Kidney epithelial cell (primary cell): ENCODE measurements at places on chromosomes 12 and 14. TPM values are rescaled to one million over a fixed set of nuclear protein-coding genes. Genes with fewer than 3 reads are reported as not detected.

DNA sequence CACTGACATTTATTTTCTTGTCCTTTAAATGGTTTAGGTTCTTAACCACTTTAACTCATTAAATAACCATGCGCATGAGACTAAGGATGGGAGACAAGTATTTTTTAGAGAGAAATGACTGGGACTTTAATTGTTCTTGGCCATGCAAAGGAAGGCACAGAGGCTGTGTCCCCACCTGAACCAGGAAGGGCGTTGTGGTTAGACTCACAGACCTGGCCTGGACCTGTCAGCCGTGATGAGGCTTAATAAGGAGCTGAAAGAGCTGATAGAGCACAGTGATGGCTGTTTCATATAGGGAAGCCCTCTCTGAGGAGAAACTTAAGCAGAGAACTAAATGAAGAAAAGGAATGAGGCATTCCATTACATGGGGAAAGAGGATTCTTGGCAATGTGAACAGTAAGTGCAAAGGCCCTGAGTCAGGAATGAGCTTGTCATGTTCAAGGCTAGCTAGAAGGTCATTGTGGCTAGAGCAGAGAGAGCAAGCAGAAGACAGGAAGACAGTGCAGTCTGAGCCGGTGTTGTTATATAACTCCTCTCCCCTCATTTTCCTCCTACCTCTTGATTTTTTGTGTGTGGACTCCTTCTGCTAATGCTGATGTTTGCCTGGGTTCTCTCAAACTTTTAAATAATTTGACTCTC lies 74.4 kb upstream of the ANO4 start:
- DNase-seq: no peak

DNA sequence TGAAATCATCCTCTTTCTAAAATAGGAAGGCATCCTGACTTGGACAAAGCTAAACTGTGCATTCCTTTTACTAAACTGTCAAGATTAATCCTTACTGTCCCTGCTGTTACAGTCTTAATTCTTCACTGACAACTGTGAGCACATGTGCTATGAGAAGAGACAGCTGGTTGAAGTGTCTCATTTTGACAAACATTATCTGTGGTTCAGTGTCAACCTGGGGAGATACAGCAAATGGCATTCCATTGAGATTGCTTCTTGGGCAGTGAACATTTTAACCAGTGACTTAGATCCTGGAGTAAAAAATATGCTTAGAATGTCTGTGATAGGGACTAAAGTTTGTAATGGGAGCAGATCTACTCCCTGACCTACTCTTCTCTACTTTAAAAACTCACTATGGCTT lies 552.6 kb upstream of the ATP2B1 start:
- no peak for DNase-seq

GRCh38 chr12:12180575-12180974 lies 86.3 kb downstream of the LRP6 start:
- no peak for DNase-seq

Gene NPAS3
- 1.2 and 2.0 TPM in 2 replicates for total RNA-seq

Gene PMEL
- total RNA-seq: 0.96 and 1.1 TPM in 2 replicates

GRCh38 chr12:19088606-19089005 lies 40.9 kb upstream of the PLEKHA5 start:
- no peak for DNase-seq

DNA sequence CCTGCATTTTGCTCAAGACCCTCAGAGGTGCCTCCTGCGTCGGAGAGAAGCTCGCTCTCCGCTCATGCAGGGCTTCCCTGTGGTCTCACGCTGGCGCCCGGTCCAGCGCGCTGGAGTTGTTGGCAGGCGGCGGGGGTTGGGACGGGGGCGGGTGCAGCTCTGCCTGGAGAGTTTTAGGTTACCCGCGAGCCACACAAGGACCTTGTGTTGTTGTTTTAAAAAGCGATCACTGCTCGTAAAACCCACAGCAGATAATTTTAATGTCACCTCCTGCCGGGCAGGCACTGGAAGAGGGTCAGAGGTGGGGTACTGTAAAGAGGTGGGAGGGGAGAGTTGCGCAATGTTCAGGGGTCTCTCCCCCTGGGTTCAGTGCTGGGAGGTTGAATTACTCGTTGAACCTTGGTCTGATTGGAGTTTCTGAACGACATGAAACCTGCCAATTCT lies 850 bp downstream of the SMOC1 start:
- no peak for DNase-seq

GRCh38 chr14:101738703-101739320 lies 22.7 kb upstream of the PPP2R5C start:
- no peak for DNase-seq

DNA sequence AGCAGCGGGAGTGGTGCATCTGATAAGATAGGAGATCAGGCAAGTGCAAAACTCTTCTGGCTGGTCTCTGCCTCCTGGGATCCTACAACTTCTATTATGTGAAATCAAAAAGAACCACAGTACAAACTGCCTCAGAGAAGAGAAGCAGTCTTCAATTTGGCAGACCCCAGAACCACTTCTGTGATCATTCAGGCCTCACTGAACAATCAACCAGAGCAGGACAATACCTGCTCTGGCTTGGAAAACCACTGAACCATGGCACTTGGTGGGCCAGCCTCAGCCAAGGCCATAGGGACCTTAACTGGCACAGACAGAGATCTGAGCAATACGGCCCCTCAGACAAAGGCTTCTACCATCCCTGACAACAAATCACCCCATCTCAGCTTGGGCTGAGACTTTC lies 103.0 kb downstream of the NDUFA12 start:
- DNase-seq: no peak

GRCh38 chr12:68880660-68881325 lies 52.2 kb downstream of the CPM start:
- no peak for DNase-seq

Gene OVCH1
- not detected in 2 replicates for total RNA-seq

DNA sequence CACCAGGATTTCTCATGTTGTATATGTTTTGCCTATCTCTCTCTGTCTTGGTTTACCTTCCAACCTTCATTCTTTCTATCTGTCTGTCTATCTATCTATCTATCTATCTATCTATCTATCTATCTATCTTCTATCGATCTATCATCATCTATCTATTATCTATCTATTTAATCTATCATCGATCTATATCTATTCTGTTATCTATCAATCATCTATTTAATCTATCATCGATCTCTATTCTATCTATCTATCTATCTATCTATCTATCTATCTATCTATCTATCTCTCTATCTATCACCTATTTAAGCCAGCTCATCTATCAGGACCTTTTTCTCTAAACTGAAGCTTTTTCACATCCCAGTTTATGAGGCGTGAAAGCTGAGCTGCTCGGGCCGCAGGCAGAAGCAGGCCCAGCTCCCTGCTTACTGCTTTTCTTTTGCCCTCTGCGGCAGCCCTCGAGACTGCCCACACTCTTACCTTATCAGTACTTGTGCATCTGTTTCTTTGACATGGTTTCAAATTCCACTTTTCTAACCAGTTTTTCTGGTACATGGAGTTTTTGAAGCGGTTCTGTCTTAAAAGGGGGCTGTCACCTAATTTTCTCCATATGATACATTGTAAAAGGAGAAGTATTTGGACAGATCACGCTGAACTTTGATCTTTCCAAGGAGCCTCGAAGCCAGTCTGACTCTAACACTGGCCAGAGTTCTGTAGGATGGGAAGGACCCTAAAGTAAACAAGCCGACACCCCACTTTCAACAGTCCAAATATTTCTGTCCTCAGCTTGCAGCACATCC lies 44.4 kb upstream of the GSG1 start:
- no peak for DNase-seq

DNA sequence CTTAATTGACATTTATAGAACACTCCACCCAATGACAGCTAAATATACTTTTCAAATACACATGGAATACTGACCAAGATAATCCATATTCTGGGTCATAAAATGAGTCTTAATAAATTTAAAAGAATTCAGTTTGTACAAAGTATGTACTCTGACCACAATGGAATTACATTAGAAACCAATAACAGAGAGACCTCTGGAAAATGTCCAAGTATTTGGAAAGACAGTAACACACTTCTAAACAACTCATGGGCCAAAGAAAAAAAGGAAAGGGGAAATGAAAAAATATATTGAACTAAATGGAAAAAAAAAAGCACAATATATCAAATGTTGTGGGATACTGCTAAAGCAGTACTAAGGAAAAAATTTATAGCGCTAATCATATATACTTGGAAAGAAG lies 52.0 kb downstream of the CRACR2A start:
- DNase-seq: no peak

Gene FBXO21
- total RNA-seq: 72.8 and 82.1 TPM in 2 replicates

DNA sequence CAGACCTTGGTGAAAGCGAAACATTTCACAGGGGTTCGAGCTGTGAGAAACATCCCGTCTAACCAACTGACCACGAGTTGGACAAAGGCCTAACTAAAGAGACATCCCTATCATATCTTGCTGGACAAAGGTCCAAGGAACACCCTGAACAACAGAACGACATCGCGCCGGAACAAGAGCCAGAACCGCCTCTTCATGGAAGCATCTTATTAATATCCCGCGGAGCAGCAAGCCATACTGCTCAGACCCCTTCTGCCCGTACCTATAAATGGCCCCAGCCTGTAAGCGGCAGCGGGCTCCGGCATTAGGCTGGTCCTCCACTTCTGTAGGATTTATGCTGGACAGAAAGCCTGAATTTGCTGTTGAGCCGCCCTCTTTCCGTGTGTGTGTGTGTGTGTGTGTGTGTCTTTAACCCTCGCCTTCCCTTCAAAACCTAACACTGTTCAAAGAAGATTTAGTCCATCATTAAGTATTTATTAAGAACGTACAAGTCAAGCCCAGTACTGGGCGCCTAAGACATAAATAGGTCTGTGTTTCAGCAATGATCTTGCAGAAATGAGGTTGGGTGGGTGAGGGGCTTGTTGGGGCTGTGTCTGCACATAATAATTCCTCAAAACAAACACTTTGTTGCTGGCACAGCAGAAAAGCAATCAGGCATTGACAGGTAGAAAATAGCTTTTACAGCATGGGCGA lies 1.9 kb downstream of the SLC6A15 start:
- no peak for DNase-seq

- DNase-seq: no peak
These were observed 1.3 kb downstream of the GPRC5A start for GRCh38 chr12:12892681-12893141.

Gene RDH12
- total RNA-seq: 0.34 TPM in 1 of 2 replicates, not detected in the other

GRCh38 chr14:31207287-31207754 lies 272 bp downstream of the HECTD1 start:
- no peak for DNase-seq

DNA sequence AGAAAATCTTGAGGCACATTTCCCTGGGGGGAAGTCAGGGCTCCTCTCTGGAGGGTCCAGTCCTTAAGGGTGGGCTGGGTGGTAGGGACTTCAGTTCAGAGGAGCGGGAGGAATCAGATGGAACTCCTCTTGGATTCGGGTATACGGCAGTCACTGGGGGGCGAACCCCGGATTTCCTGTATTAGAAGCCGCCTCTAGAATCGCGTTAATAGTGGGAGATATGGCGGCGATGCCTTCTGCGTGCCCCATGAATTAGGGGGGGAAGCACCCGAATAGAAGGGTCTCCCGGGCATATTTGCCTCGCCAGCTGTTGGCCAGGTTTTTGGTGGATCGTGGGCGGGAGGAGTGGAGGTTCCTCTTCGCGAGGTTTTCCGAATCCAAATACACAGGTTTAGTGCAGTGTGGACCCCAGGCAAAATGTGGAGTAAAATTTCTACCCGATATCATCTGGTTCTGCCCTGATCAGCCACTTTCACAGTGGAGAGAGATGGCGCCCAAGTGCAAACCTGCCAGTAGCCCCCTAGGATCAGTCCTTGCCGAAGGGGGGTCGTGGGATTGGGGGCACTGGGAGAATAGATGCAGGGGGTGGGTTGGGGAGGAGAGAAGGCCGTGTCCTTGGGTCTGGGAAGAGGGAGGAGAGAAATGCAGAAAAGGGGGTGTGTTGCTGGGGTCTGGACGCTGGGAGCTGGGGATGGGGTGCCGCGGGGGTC lies 628 bp downstream of the MEG3 start:
- DNase-seq: no peak

Gene TEAD4
- 37.9 and 38.6 TPM in 2 replicates for total RNA-seq

Gene KRT85
- not detected in 2 replicates for total RNA-seq

Gene DIO3
- 0.13 and 0.27 TPM in 2 replicates for total RNA-seq

Gene R3HDM2
- total RNA-seq: 17.9 and 18.5 TPM in 2 replicates

DNA sequence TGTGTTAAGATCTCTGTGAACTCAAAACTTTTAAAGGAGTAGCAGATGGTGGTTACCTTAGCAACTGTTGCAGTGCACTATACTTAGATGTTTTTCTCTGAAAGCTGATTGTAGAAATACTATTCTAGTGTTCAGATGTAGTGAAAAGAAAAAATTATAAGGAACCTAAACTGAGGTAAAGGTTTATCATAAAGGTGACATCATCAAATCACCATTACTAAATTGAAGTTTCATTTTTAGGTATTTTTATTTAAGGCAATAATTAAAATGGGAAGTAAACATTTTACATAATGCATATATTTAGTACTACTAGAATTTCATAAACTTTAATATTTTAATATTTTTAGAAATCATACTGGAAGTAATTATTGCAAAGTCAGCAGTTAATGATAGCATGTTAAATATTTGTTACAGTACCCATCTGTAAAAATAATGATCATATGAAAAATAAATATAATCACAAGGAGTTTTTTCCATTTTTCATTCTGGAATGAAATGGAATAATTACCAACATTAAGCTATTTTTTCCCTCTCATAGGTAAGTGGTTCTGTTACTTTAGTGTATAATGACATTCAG lies 141.1 kb upstream of the NAV3 start:
- no peak for DNase-seq

Gene FAM186B
- total RNA-seq: 0.14 and 0.21 TPM in 2 replicates

- DNase-seq: no peak
These were observed 56.6 kb downstream of the SUDS3 start for GRCh38 chr12:118432812-118433545.

Gene RFX4
- not detected in 2 replicates for total RNA-seq

GRCh38 chr14:92747701-92748258 lies 647 bp downstream of the LGMN start:
- DNase-seq: no peak

GRCh38 chr12:123950476-123951349 lies 21.9 kb downstream of the CCDC92 start:
- DNase-seq: no peak
